Activated T-cell treated with anti-CD3 and anti-CD28 coated beads for 4 hours (primary cell): ENCODE measurements at places on chromosomes 6 and 20.

GRCh38 chr20:38123021-38123587 lies 42.0 kb downstream of the TGM2 start:
- DNase-seq: no peak

DNA sequence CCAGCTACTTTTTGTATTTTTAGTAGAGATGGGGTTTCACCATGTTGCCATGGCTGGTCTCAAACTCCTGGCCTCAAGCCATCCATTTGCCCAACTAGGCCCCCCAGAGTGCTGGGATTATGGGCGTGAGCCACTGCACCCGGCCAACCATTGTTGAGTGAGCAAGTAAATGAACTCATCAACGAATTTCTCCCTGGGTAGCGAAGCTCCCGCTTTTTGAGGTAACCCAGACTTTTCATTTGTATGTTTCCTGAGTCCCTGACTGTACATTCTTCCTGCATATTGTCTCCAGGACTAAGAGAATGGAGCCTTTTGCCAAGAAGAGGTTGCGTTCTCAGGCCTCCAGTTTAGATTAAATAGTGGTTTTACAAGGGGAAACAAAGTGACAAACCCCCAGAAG lies 36.4 kb downstream of the RIPOR3 start:
- DNase-seq: no peak

- no peak for DNase-seq
Measured at GRCh38 chr6:16438718-16439591, 200.6 kb downstream of the GMPR start.

GRCh38 chr6:162580619-162581018 lies 146.9 kb downstream of the PRKN start:
- no peak for DNase-seq

- no peak for DNase-seq
Measured at GRCh38 chr20:51936377-51936776, 134.1 kb upstream of the SALL4 start.

DNA sequence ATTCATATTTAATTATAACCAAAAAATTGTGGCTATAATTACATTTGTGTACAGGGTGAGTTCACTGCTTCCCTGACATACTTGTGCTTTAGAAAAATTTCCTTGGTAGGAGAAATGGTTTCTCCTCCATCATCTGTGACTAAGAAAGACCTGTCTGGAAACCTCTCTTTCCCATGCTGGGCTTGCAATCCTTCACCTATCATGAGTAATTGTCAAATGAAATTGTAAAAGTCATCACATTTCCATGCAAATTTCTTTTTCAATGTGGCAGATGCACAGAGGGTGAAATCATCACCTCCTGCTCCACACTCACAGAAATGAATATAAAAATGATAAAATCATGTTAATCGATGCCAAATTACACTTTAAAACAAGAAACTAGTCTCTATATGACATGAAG lies 1.5 kb upstream of the SIRPB1 start:
- no peak for DNase-seq

GRCh38 chr6:34559651-34560365 lies 3.7 kb upstream of the SPDEF start:
- no peak for DNase-seq

GRCh38 chr6:142409794-142410193 lies 108.0 kb downstream of the ADGRG6 start:
- DNase-seq: no peak

DNA sequence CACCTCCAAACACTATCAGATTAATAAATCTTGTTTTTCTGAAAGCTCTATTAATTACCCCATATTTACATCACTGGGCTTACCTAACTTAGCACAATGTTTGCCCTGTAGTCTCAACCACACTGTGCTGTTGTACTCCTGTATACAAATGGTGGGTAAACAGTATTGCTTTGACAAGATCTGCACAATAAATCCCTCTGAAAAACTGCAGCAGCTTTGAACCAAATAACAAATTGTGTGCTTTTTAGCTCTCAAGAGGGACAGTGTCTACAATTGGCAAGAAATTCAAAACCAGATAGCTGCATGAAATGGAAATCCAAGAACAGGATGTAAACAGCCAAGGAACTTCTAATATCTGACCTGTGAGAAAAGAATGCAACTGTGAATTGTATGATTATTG lies 10.4 kb downstream of the KIF6 start:
- no peak for DNase-seq

GRCh38 chr20:45813006-45813340 lies 529 bp downstream of the UBE2C start:
- DNase-seq: no peak

DNA sequence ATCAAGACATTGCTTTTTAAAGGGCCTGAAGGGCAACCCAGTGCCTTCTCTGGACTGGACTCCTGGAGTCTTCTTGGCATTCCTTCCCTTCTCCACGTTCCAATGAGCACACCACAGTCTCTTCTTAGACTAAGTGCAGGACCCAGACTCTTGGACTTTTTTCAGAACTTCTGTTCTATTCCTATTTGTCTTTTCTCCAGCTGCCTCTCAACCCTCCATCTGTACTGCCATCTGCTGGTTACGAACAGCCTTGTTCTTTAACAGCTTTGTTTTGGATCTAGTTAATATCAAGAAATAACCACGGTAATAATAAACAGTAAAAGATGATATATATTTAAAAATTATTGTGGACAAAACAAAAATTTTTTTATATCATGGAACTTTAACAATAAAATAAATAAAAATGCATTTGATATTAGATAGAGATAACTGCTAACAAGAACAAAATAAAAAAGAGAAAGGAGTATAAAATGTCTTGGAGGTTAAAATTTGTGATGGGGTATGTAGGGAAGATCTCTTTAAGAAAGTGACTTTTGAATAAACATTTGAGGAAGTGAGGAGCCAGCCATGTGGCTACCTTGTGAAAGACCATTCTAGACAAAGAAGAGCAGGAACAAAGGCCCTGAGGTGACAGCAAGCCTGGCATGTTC lies 105.1 kb upstream of the HCRTR2 start:
- no peak for DNase-seq

GRCh38 chr6:108744244-108744972 lies 103.8 kb upstream of the ARMC2 start:
- no peak for DNase-seq

DNA sequence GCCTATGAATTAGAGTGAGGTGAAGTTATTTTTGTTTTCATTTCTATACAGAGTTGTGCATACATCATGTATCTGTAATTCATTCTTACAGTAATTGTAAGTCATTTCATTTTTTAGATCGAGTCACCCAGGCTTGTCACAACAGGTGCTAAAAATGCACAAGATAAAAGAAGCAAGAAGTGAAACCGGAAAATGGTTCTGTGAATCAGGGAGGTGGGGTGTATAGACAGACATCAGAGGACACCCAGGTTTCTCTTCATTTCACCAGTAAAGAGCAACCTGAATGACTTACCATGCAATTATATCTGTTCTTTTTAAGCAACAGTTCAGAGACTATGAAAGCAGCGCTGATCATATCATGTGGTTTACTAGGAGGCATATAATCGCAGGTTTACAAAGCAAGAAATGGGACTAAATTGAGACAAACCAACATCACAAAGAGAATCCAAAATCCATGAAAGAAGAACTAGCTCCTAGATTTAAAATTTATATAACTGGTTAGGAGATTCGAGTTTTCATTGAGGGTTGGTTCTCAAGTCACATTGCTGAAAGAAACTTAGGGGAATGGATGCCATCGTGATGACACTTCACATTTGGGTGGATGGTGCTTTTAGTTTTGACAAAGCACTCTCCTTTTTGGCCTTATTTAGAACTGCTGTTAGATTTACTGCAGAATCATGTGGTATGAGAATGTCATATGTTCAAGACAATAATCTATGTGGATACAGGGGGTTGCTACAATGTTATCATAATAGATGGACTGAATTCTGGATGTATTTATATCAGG lies 27.9 kb upstream of the TBC1D7 start:
- no peak for DNase-seq

- DNase-seq: no peak
Measured at GRCh38 chr6:144723431-144723830, 438.3 kb downstream of the UTRN start.

DNA sequence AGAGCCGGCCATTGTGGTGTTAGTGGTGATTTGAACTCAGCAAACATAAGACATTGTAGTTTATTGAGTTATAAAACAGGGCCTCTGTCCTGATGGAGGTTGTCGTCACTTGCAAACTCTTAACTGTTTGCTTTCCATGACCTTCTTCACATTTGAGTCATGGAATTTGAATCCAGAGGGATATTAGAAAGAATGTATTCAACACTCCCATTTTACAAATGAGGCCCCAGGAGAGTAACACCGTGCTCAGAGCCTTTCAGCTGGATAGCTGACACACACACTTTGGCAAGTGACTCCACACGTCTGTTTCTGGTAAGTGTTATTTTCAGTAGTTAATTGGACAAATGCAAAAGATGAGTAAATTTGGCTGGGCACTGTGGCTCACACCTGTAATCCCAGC lies 72.4 kb upstream of the XRN2 start:
- no peak for DNase-seq

DNA sequence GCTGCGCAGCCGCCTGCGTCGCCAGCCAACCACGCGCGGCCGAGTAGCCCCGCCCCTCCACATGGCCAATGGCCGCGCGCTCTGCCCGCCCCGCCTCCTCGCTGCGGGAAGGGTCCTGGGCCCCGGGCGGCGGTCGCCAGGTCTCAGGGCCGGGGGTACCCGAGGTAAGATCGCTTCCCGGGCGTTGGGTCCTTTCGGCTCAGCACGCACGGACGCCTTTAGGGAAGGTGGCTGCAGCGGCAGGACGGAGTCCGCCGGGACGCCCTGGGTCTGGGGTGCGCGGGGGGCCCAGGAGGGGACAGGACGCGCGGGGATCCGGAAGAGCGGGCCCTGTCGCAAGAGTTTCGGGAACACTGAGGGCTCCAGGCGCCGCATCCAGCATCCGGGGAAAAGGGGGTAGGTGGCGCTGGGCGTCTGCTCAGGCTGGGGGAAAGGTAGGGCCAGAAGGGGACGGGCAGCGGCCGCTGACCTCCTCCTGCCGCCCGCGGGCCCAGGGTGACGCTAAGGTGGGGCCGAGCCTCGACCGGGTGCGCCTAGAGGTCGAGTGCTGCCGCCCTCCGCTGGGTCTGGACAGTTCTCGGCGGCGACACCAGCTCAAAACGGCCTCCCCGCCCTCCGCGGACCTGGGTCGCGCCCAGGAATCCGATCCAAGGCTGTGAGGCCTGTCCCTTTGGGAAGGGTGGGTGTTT lies at the start of gene MAVS:
MAVS (plus strand) TSS at position 95 of the 689 bp plus-strand sequence. CDS start 7,791 bp downstream, outside the sequence.
- DNase-seq: peak; percentile 69

DNA sequence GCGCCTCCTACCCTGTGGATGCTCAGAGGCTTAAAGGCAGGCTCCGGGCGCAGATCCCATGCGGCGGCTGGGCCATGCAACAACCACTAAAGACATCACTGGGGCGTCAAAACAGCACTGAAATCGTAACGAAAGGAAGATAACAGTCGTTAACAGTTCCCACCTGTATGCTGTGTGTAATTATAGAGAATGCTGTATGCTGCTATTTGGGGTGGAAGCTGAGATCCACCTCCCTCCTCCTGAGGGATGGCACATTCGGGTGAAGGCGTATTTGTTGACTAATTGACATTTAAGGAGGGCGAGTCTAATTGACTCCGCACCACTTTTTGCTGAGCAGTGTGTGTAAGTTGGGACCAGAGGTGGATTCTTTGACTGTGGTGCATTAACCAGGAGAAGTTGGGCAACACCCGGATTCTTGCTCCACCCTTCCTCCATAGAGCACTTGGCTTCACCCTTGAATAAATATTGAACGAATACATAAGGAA lies 687 bp downstream of the SLC35A1 start:
- DNase-seq: no peak
